Stimulated activated CD4-positive, alpha-beta T cell treated with anti-CD3 and anti-CD28 coated beads, Interleukin-12 subunit alpha, Interleukin-12 subunit beta, amount 100 ng/mL, for 4 hours (primary cell): ENCODE measurements at places on chromosomes 4 and X.
A peak's percentile ranks its signal among the peaks of the same experiment; 100 is the strongest.

DNA sequence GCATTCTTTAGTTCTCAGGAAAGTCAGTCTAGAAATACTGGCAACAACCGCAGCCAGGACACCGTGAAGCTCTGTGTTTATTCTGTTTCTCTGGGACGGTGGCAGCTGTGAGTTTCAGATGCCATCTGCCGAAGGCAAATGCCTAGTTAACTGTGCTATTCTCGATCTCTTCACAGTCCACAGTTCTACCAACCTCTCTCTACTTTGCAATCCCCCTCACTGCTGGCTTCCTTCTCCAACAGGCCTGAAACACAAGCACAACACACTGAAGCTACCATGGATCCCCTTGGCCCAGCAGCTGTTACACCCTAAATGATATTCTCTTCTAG lies 118.8 kb downstream of the ZNF827 start:
- no peak for DNase-seq

DNA sequence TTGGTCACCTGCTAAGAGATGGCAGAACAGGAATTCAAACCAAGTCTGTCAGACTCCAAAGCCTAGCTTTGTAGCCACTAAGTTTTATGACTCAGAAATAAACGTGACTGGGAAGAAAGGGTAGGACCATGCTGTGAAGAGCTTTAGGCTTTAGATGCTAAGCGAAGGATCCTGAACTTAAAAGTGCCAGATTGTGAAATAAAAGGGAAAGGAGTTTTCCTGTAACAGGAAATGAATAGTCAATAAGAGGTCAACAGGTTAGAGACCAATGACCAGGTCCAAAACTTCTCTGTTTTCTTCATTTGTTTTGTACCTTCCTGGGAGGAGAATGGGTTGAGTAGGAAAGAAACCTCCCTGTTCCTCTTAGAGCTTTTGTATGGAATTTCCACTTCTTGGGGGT lies 98.8 kb upstream of the EOLA2 start:
- DNase-seq: no peak

DNA sequence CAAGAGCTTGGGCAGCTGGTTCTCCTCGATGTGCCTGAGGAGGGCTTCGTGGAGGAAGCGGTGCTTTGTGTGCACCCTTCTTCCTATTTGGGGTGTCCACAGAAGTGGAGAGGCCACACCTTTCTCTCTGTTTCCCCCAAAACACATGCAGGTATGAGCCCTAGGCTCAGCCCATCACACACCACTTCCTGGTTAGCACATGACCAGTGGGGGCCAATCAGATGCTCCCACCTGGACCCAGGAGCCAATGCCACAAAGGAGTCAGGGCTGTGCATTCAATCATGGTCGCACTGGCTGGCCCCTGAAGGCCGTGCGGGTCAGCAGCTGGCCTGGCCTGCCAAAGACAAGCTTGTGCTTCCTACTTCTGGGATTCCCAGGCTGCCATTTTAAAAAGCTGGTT lies 51.4 kb downstream of the PPP2R2C start:
- DNase-seq: no peak

DNA sequence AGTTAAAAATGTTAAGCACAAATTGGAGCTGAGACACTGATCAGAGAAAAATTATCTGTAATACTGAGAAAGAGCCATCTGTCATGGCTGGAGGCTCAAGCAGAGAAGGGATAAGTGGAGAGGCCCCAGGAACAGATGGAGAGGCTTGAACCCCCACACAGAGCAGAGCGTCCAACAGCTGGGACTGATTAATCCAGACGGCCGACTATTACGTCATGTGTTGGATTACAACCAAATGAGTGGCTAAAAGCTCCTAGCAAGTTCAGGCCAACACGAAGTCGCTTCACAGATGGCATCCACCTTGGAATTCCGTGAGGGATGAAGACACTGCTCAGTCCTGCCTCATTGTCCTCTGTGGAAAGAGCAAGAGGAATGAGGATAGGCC lies 57.7 kb upstream of the ATXN3L start:
- no peak for DNase-seq

DNA sequence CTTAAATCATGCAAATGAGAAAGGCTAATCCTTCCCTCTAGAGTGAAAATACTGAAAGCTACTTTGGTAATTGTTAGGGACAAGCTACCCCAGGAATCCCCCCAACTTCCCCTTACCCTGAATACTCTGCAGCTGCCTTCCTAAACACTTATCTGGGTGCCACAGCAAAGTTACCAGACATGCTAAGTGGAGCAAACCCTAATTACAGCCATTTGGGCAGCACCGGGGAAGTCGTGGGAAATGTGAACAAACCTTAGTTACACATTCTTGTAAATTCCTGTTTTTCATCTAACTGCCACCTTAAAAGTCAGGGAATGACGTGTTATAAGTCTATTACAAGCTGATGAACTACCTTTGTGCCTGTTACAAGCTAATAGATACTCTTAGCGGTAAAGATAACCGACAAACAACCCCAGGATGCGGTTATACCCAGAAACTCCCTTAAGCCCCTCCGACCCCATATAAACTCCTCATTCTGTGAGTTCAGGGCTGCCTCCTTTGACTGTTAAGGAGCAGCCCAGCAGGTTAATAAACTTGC lies 66.0 kb upstream of the PLAC8 start:
- DNase-seq: no peak

GRCh38 chrX:74804574-74804973 lies 120.7 kb downstream of the NEXMIF start:
- DNase-seq: no peak

GRCh38 chr4:81505004-81505598 lies 33.4 kb upstream of the RASGEF1B start:
- peak; percentile 50 for DNase-seq

GRCh38 chrX:85503258-85504158 lies 124.0 kb upstream of the POF1B start:
- no peak for DNase-seq

DNA sequence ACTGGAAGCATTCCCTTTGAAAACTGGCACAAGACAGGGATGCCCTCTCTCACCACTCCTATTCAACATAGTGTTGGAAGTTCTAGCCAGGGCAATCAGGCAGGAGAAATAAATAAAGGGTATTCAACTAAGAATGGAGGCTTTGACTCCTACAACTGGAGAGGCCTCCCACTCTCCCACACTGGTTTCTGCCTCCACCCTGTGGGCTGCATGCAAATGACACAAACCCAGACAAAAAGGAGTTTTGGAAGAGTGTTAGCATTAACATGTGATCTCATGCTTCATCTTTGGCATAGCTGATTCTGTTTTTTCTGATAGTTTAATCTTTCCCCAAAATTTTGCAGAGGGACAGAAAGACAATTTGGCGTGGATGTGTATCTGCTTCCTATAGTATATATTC lies 80.8 kb upstream of the IQCM start:
- DNase-seq: no peak

- no peak for DNase-seq
Observed at GRCh38 chr4:186012071-186012470, 56.9 kb upstream of the TLR3 start.

DNA sequence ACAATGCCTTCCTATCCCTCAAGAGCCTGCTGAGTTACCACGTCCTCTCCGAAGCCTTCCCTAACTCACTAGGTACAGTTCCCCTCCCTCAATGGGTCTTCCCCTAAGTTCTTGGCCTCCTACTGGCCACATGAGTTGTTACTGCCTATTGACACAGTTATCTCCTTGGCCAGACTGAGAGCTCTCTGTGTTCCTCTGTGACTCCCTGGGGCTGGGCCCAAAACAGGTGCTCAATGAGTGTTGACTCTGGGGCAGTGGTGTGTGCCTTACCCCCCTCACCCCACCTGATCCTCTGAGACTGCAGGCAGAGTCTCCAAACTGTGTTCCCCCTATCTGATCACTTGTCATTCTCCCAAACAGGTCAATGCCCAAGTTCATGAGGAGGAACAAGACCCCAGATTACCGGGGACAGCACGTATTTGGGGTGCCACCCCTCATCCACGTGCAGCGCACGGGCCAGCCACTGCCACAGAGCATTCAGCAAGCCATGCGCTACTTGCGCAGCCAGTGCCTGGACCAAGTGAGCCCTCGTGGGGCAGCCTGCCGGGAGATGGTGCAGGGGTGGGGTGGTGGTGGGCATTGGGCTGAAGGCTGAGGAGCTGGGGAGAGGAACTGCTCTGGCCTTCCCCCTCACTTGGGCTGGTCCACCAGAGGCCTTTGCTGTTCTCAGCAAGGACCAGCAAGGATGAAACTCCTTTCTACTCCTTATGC lies 72.6 kb downstream of the STARD8 start:
- no peak for DNase-seq

DNA sequence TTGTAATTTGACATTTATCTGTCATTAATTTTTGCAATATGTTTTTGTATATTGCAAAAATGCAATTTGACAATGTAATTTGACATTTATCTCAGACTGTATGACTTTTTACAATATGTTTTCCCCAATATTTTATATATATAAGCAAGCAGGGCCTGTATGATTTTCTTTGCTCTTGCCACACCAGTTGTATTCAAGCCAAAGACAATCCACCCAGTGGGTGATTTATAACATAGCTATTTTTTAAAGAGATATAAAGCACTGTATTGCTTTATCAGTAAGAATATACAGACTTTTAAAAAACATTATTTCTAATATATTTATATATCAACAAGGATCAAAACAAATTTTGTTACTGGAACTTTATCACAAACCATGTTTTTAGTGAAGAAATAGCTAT lies 47.3 kb downstream of the SLIT2 start:
- no peak for DNase-seq

DNA sequence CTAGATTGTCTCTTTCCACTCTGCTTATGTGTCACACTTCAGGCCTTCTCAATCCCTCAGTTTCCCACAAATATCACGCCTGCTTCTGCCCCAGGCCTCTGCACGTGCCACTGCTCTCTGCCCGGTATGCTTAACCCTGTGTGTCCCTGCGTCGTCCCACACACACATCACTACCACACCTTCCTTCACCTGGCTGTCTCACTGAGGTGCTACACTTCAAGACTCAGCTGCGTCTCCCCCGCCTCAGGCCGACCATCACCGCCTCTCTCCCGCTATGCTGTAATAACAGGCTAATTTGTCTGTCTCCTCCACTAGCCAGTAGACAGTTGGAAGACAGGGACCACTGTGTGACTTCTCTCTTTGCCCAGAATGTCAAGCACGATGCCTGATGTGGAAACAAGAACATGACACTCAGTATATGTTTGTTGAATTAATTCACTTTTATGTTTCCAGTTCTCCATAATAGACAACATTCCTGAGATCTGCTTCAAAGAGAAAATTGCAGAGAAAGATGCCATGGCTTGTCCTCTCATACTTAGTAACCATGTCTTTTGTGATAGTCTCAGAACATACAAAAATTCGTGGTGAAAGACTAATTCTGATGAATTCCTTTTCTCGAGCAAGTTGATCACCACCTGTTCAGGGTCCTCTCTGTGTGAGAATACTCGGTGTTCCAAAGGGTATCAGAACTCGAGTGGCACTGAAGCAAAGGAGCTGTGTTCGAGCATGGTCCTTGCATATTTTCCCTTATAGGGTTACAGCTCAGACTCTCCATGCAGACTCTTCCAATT lies 54.2 kb downstream of the AFAP1 start:
- DNase-seq: no peak

DNA sequence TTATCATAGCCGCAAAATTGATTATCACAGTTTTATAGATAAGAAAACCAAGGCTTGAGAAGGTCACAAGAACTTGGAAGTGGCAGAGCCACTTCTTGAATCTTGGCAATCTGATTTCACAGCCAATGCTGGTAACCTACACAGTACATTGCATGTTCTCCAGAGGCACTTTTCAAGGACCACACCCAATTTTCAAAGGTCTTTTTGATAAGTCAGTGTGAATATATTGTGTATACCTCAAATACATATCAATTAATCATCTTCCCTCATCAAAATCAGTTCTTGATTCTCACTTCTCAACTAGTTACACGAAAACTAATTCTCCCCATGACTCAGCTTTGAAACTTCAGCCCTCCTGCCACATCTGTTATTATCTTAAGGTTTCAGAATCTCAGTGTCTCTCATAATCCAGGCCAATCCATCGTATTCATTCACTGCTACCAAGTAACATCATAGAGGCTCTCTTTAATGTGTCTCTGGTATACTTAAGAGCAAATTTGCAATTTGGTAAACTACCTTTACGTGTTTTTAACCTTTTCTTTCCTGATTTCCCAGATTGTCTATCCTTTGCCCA lies 16.8 kb downstream of the CAMK2D start:
- no peak for DNase-seq

DNA sequence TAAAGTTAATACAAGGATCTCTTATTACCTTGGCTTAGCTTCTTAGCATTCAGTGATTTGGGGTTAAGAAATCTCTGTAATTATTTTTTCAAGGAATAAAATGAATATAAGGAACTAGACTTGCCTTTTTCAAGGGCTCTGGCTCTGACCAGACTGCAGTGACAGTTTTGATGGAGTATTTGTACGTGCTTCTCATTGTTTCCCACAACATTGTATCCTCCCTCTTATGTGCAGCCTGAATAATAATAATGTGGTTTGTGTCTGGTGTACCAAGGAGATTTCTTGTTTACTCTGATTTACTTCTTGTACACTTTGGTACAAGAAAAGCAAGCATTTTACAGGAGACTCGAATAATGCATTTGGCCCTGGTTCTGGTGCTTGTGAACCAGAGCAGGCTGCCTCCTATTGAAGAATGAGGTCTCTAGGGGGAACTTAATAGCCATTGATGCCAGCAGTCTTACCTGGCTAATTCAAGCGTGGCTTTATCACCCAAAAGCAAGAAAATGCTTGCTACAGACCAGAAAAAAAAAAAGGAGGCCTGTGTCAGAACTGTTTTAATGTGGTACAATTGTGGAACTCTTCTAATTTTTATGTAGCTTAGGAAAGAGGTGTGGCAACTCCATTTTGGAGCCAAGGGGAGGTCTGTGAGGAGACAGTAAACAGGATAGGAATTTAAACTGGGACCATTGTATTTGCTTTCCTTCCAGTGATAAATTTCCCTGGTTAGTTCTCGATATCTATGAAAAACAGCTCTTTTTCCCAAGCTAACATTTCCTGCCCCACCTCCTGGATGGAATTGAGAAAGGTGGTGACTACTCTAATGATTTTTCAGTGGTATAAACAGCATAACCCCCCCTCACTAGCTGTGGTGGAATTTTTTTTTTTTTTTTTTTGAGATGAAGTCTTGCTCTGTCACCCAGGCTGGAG lies 5.6 kb downstream of the OTC start:
- DNase-seq: no peak

GRCh38 chr4:2071912-2072867 lies 13.1 kb downstream of the NAT8L start:
- no peak for DNase-seq

DNA sequence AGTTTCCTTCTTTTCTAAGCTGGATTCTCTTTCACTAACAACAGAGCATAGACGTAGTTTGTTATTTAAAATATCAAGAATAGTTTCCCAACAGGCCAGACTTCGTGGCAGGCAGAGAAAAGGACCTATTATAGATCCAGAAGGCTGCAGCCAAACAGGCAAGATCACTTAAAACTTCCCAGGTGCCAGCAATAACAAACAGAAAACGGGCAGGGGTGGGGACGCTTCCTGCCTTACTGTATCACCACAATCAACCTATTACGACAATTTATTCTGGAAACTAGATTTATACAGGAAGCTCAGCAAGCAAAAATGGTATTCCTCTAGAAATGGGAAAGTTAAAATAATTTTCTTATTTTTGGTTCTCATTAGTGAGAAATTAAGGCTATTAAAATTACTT lies 22.1 kb downstream of the RWDD4 start:
- DNase-seq: no peak

- no peak for DNase-seq
Observed at GRCh38 chrX:2370456-2370855, 130.3 kb downstream of the DHRSX start.

- no peak for DNase-seq
Observed at GRCh38 chr4:178602833-178603232, 1160.6 kb upstream of the AGA start.
